Osteoblast (primary cell): ENCODE measurements at places on chromosomes 3 and 15. TPM values are rescaled to one million over a fixed set of nuclear protein-coding genes. Genes with fewer than 3 reads are reported as not detected.

GRCh38 chr15:51580385-51580784 lies 42.2 kb downstream of the DMXL2 start:
- H3K36me3 ChIP-seq, result no peaks in the 10 kb centered on the region
- no peak for DNase-seq
- H3K27ac ChIP-seq, result no peak overlapping the region
- H3K27me3 ChIP-seq, result no peaks in the 10 kb centered on the region
- H3K4me1 ChIP-seq, result peaks cover 4% of the 10 kb centered on the region

DNA sequence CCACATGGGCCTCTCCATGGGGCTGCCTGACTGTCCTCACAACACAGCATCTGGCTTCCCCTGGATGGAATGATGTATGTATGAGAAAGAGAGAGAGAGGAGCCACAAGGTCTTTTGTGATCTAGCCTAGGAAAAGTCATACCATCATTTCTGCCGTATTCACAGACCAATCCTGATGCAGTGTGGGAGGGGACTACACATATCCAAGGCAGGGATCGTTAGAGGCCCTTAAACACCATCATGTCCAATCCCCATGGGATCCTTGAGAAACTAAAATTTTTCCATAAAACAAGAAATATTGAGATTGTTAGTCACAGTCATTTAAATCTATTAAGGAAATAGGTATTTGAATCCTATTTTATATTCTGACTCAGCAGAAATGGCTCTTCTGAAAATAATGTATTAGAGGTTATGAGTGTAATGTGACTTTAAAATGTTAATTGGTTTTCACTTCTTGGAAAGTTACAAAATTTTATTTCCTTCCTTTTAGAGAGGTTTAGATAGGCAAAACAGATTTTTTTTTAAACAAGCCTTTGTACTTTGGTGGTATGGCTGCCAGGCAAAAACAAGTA lies 65.1 kb upstream of the TSC22D2 start:
- no peak overlapping the region for H3K27ac ChIP-seq
- H3K27me3 ChIP-seq, result no peaks in the 10 kb centered on the region
- H3K36me3 ChIP-seq, result no peaks in the 10 kb centered on the region
- no peak overlapping the region for H3K4me3 ChIP-seq
- H3K4me1 ChIP-seq, result peaks cover 24% of the 10 kb centered on the region

- peak overlapping the region; percentile 72 for H3K27ac ChIP-seq
- peaks cover 39% of the 10 kb centered on the region for H3K36me3 ChIP-seq
- DNase-seq, result no peak
- no peak overlapping the region for H3K4me3 ChIP-seq
- no peaks in the 10 kb centered on the region for H3K27me3 ChIP-seq
Observed at GRCh38 chr3:124850633-124851032, 36.5 kb downstream of the ITGB5 start.

GRCh38 chr3:37086918-37087317 lies 87.5 kb downstream of the LRRFIP2 start:
- peaks cover 42% of the 10 kb centered on the region for H3K36me3 ChIP-seq
- H3K4me1 ChIP-seq, result no peaks in the 10 kb centered on the region
- H3K27me3 ChIP-seq, result no peaks in the 10 kb centered on the region

GRCh38 chr15:44694416-44694815 lies 16.7 kb downstream of the PATL2 start:
- H3K27me3 ChIP-seq, result peaks cover 13% of the 10 kb centered on the region
- DNase-seq, result no peak
- H3K36me3 ChIP-seq, result no peaks in the 10 kb centered on the region
- no peaks in the 10 kb centered on the region for H3K4me1 ChIP-seq
- H3K4me3 ChIP-seq, result no peak overlapping the region

DNA sequence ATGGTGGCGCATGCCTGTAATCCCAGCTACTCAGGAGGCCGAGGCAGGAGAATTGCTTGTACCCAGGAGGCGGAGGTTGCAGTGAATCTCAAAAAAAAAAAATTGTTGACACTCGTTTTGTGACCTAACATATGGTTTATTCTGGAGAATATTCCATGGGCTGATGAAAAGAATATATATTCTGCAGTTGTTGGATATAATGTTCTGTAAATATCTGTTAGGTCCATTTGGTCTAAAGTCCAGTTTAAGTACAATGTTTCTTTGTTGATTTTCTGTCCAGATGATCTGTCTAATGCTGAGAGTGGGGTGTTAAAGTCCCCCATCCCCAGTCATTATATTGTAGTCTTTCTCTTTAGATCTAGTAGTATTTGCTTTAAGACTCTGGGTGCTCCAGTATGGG lies 15.6 kb downstream of the IL20RB start:
- no peak for DNase-seq
- H3K4me3 ChIP-seq, result no peak overlapping the region
- H3K4me1 ChIP-seq, result no peaks in the 10 kb centered on the region
- H3K36me3 ChIP-seq, result no peaks in the 10 kb centered on the region
- H3K27ac ChIP-seq, result no peak overlapping the region
- no peaks in the 10 kb centered on the region for H3K27me3 ChIP-seq

DNA sequence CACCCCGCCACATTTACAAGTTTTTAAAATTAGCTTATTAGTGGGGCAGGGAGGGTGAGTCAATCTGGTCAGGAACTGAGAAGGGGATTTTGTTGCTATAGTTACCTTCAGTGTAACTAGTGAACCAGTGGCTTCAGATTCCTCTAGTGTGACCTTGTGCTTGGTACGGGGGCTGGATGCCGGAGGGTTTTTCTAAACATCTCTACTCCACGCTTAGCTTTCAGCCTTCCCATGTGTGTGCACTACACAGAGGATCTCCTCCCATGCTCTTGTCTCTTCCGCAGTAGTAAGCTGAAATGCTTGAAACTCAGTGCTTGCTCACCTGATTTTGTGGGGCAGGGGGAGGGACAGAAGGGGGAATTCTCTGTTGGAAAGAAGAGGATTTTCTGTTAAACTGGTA lies 67.9 kb upstream of the AKAP13 start:
- H3K4me3 ChIP-seq, result no peak overlapping the region
- DNase-seq, result no peak
- H3K4me1 ChIP-seq, result peaks cover 30% of the 10 kb centered on the region
- no peaks in the 10 kb centered on the region for H3K36me3 ChIP-seq
- no peaks in the 10 kb centered on the region for H3K27me3 ChIP-seq

DNA sequence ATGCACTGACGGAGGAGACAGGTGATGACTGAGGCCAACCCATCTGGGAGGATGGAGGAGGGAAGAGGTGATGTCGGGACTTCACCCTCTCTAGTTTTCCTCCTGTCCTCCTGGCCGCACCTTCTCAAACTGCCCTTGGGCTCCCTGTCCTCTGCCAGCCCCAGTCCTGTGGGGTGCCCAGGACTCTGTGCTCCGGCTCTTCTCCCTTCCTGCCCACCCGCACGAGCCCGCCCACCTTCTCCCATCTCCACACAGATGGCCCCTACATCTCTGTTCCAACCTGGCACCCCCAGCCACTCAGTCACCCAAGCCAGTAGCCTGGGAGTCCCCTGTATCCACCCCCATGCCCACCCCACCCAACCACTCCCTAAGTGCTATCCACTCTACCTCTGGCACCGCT lies 206.7 kb upstream of the LINGO1 start:
- no peak overlapping the region for H3K4me3 ChIP-seq
- peaks cover 5% of the 10 kb centered on the region for H3K4me1 ChIP-seq
- H3K27me3 ChIP-seq, result peaks cover 45% of the 10 kb centered on the region
- no peak for DNase-seq
- H3K27ac ChIP-seq, result no peak overlapping the region
- H3K36me3 ChIP-seq, result no peaks in the 10 kb centered on the region

NOX5 gene
- 0.29 and 0.36 TPM in 2 replicates for total RNA-seq

RASL12 gene
- under 0.01 and 0.36 TPM in 2 replicates for total RNA-seq

RBPMS2 gene
- total RNA-seq, result 0.29 TPM in 1 of 2 replicates, not detected in the other

COMMD4 gene
- 67.2 and 68.4 TPM in 2 replicates for total RNA-seq

FETUB gene
- not detected in 2 replicates for total RNA-seq
